ENCODE measurements at places on chromosomes 16 and 17.

DNA sequence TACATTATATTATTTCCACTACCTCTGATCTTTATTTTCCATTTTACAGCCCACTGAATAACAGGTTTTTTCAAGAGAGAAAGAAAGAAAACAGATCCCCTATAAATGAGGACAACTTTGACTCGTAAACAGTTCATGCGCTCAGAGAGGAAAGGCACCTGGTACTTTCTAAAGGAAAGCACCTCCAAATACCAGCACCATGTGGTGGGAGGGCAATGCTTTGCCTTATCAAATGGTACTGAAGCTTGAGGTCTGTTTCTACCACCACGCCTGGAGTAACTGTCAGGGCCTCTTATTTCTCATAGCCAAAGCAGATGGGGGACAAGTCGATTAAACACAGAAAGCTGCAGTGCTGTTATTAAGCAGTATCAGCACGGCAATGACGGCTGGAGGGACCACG is 510.3 kb upstream of the ZFHX3 start:
- DNase-seq, result no peak

GRCh38 chr16:23712976-23713375 is at the start of gene ERN2:
TSS of gene ERN2 (minus strand) at chr16:23713222. CDS start at chr16:23713187, 35 bp downstream.
- no peak for DNase-seq

DNA sequence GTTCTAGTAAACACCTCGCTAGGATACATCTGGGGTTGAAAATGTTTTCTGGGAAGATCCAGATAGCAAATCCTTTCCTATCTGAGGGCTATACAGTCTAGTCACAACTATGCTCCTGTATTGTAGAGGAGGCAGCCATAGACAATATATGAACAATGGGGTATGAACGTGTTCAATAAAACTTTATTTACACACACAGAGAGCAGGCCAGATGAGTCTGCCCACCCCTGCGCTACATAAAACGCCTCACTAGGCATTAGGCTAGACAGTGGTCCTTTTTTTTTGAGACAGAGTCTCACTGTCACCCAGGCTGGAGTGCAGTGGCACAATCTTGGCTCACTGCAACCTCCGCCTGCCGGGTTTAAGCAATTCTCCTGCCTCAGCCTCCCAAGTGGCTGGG is 11.1 kb downstream of the USP36 start:
- DNase-seq, result no peak

DNA sequence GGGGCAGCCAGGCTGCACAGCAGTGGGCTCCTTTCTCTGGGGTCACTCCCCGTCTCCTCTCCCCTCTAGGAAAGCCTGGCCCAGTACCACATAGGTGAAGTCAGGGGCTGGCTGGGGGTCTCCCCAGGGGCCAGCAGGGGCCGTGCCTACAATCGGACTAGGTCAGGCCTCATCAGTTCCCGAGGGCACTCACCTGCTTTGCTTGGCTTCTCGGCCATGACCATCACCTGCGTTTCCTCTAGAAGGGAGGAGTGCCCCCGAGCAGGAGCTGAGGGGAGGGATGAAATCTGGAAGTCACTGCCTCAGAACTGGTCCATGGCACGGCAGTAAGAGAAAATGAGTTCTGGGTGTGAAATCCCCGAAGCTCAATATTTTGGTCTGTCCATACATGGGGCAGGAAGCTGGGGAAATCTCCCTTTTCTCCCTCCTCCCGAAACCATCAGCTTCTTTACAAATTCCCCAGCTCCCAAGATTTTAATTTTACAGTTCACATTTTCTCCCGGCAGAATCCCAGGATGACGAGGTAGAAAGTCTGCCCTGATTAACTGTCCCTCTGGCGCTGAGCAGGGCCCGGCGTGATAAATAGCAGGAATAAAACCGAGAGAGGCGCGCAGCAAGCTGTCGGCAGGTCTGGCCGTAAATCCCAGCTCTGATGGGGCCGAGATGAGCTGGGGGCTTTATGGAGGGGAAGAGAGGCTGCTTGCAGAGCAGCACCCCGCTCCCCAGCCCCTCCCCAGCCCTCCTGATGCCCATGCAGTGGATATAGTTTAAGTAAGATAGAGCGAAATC is 172.1 kb downstream of the RBFOX3 start:
- no peak for DNase-seq

DNA sequence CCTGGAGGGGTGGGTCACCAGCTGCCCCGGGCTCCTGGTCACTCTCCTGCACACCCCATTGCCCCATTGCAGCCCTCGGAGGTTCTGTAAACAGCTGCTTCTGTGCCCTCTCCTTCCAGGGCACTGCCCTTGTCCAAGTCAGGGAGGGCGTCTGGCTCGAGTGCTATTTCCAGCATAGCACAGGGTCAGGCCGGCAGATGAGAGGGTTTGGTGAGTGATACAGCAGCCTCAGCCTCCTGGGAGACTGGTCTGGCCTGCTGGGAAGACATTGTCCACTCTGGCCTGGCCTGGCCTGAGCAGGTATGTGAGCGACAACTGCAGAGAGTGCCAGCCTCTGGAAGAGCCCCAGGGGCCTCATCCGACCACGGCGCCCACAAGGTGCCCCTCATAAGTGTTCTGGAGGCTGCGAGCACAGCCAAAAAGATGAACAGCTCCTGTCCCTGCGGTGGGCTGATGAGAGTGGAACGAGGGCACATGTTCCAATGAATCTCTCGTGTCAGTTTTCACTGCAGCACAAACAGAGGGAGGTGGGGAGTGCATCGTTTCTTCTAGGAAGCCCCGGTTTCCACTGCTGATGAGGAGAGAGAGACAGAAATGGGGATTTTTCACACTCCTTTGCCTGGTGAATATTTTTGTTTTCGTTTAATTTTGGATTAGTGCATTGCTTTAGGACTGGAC is 105.8 kb upstream of the SDK2 start:
- DNase-seq, result no peak

DNA sequence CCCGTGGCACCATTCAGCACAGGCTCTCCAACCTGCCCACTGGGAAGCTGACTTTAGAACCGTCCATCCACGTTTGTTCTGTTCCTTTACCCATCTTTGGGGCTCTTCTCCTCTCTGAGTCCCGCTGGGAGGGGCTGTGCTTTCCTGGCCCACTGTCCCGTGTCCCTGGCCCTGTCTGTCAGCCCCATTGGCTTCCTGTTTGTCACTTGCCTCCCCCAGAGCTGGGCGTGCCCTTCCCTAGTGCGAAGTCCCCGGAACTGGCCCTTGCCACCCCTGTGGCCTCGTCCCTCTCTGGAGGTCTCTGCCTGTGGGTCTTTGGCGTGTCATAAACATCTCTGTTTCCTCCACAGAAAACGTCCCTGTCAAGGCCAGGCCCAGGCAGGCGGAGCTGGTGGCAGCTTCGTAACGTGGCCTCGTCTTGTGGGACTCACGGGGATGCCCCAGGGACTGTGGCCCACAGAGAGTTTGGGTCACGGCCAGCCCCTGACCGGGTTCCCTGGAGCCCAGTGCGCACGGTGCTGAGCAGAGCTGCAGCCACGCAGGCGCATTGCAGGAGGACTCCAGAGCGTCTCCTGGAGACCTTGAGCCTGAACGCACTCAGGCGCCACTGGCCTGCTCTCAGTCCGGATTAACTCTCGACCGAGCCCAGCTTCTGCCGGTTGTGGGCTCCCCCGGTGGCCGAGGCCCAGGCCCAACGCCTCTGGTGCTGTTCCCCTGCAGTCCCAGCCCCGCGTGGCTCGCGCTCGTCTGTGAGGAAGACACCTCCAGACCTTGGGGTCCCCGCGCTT is 7.3 kb downstream of the CHMP6 start:
- no peak for DNase-seq

- no peak for DNase-seq
Observed at GRCh38 chr16:62715701-62716100, 679.5 kb upstream of the CDH8 start.

DNA sequence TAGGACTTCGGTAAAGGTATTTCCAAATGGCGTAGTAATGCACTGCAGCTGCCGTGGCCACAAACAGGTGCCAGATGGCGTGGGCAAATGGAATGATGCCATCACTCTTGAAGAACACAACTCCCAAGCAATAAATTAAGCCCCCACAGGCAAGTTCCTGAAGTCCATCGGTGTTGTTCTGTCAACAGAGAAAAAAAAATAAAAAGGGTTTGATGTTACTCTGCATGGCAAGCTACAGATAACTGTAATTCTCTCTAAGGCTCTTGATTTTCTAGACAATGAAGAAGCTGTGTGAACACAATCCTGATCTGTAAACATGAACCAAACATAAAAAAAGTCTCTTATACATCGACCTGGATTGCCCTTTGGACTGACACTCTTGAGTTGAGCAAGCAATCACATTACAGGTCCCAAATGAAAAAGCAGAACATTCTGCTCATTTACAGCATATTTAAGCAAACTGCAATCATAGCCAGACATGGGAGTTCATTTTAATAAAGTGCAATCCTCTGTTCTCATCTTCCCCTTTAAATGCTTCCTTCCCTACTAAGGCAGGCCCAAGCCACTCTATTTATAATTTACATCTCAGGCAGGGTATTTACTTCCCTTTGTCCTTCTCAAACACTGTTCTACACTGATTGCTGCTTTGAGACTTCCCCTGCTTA is 27.1 kb downstream of the MMD start:
- peak; percentile 42 for DNase-seq

GRCh38 chr16:35180970-35181369 is 1721.6 kb downstream of the TP53TG3F start:
- no peak for DNase-seq

GRCh38 chr17:42773290-42774035 is at the start of gene VPS25:
TSS of gene VPS25 (plus strand) at chr17:42773449. CDS start at chr17:42773476, 27 bp downstream.
- DNase-seq, result peak; percentile 81

- DNase-seq, result no peak
Observed at GRCh38 chr17:917941-918740, 61.4 kb downstream of the NXN start.

DNA sequence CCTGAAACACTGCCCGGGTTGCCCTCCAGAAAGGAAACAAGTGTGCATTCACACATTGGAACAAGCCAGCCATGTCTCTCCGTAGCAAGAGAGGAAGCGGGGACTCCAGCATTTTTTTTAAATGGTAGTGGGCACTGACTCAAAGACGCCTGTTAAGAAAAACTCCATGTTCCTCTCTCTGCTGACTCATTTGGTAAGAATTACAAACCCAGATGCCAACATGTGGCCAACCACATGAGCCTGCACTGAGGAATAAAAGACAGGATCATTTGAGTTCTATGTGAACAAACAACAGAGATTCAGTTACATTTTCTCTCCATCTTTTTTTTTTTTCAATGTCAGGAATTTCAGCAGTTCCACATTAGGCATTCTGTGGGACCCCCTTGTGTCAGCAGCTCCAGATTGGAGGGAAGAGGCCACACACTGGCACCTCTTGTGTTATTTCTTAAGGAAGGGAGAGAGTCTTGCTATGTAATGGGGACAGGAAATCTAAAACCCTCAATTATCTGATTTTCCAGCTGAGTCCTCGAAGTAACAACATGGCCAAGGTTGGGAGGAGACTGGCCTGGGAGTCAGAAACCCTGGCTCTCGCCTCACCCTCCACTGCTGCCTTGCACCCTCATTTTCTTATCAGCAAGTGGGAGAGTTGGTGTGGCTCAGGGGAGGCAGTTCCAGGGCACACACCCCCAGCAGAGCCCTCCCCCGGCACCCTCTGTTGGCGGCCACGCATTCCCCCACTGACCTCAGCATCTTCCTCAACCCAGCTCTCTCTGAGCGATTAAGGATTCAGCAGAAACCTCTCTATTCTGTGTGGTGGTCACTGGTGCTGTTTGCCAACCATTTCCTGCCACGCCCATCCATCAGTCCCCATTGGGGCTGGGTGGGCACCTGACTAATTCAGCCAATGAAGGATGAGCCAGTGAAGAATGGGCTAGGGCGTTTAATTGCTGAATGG is 173.0 kb downstream of the FOXL1 start:
- peak; percentile 51 for DNase-seq

GRCh38 chr16:74601126-74601871 is 5.6 kb downstream of the GLG1 start:
- DNase-seq, result peak; percentile 50

GRCh38 chr16:89798832-89799370 is 17.5 kb downstream of the FANCA start:
- DNase-seq, result no peak

GRCh38 chr16:73743665-73744496 is 552.7 kb upstream of the PSMD7 start:
- no peak for DNase-seq

DNA sequence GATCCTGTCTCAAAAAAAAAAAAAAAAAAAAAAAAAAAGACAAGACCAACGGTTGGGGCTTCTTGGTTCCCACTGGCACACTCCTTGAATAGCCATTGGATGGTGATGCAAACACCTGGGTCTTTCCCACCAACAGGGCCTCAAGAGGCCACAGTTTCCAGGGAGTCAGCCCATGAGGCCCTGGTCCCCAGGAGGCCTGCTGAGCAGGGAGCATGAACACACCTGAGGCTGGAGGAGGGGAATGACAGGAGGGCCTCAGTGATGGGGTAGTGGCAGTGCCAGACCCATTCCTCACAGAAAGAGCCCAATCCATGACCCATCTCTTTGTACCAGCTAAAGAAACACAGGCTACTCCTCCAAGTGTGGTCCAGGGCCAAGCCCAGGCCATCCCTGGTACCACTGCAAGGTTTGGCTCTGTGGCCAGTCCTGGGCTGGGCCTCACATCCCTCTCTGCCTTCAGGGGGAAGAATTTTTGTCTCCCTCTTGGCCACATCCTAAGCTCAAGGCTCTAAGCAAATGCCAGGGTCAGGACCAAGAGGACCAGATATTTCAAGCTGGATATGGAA is 13.9 kb downstream of the ARL2BP start:
- no peak for DNase-seq

- DNase-seq, result no peak
Observed at GRCh38 chr16:67846063-67846319, 742 bp upstream of the NUTF2 start.

DNA sequence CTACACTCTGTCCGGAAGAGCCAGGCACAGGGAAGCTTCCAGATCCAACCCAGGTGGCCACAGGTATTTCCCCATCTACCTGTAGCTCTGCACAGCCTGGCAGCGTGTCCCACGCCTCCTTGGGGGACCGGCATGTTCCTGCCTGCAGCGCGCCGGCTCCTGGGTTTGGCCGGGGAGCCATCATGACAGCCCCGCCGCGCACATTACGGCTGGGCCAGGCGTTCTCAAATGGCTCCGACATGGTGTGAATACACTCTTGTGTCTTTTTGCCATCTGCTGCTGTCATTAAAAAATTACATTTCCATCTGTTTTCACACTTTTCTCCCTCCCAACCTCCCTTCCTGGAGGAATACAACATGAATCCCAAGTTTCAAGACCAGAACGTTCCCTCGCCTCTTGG is 8.0 kb upstream of the GINS2 start:
- DNase-seq, result no peak

- DNase-seq, result no peak
Observed at GRCh38 chr17:46195939-46196716, 2.9 kb upstream of the KANSL1 start.

- peak; percentile 90 for DNase-seq
Observed at GRCh38 chr17:5832886-5833285, 237.3 kb upstream of the WSCD1 start.

GRCh38 chr17:82332669-82333278 is 792 bp downstream of the SECTM1 start:
- peak; percentile 72 for DNase-seq

All from SW480 (cell line).